ENCODE measurements at places on chromosomes 2 and 18.

DNA sequence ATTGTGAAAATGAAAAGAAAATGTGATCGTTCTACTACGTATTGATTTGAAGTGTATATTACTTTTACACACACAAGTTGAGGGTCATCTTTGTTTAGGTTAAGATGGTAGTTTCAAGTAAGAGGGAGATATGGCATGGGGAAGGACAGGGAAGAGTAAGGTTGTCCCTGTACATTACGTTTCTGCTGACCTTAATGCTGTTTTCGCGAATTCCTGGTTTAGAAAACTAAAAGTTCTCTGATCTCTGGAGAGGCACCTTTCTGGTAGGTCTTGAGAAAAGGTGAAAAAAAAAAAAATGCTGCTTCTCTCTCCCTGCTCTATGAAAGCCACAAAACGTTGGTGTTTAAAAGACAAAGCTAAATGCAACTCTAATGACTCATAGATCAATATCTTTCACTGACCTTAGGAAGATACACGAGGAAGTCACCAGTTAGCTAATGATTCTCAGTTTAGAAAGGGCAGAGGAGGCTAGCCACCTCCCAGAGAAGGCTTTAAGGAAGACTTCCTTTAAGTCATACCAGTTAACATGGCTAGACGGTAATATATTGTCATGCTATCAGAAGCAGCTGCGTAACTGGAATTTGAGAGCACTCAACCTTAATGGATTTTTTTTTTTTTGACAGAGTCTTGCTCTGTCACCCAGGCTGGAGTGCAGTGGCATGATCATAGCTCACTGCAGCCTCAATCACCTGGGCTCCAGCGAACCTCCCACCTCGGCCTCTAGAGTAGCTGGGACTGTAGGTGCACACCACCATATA, 13.2 kb downstream of the TXNDC2 start:
- peak; percentile 12 for DNase-seq

GRCh38 chr18:50424877-50425690, 50.2 kb downstream of the SKA1 start:
- no peak for DNase-seq

DNA sequence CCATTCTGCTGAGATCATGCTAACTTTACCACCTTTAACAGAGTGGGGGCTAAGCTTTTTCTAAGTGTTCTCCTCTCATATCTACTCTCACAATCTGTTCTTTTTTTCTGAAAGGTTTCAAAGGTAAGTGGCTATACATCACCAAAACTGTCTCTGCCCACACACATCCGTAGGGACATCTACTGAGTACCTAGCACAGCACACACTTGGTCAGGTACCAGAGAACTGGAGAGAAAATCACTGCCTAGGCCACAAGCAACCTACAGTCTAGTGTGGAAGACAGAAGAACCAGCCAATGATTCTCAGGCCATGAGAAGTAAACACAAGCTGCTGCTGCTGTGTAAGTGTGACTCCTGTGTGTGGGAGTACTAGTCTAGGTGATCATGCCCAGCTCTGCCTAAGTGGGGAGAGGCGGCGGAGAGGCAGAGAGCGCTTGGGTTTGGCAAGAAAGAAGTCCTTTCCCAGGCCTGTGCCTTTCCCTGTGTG, 176.1 kb upstream of the ZFP36L2 start:
- no peak for DNase-seq

DNA sequence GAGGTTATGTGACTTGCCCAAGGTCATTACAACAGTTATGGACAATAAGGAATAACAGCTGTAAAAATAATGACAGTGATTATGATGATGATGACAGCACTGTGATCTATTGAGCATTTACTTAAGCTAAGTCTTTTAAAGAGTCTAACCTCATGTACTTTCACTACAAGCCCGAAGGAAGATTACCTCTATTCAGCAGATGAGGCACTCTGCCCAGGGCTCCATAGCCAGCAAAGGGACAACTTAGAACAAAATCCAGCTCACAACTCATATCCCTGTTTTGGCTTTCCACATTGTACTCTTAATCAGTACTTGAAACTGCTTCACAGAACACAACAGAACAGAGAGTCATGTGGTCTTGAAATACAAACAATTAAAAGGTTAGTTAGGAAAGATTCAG, 290.2 kb downstream of the ZNF385B start:
- DNase-seq = no peak

DNA sequence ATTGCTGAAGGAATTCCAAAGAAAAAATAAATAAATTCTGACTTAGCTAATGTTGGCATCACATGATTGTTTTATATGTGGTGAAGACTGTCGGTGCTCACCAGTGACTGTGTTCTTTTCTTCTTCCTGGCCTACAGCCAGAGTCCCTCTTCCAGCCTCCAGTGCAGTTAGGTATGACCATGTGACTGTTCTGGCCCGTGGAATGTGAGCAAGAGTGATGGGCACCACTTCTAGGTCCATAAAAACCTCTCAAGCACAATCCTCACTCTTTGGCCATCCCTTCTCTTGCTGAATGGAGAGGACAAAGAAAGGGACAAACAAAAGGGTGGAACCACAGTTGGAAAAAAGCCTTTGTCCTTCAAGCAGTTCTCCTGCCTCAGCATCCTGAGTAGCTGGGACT, 39.0 kb upstream of the BMPR2 start:
- DNase-seq = no peak

- DNase-seq = no peak
These were observed 342.4 kb downstream of the INSIG2 start for GRCh38 chr2:118430510-118431164.

DNA sequence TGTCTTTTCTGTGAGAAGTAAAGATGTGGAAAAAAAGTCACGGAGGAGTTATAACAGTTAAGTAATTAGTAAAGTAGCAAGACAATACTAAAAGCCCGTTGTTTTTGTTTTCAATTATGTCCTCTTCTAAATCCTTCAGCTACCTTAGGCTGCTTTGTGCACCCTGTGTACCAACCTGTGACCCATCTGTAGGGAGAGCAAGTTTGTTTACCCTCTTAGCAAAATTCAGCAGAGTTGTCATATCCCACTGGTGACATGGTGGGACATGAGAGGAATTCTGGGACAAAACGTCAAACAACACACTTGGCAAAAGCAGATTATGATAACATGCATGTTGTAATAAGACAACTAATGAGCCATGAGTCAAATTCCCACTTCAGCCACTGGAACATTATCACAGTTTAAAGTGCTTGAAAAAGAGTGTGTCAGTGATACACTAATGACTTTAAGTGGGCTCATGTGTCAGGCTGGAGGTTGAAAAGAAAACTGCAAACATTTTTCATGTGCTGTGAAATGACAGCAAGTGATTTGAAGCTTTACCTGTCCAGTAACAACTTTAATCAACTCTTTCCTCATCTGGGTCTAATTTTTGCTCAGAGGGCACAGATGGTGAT, 392.8 kb upstream of the ACVR2A start:
- no peak for DNase-seq

DNA sequence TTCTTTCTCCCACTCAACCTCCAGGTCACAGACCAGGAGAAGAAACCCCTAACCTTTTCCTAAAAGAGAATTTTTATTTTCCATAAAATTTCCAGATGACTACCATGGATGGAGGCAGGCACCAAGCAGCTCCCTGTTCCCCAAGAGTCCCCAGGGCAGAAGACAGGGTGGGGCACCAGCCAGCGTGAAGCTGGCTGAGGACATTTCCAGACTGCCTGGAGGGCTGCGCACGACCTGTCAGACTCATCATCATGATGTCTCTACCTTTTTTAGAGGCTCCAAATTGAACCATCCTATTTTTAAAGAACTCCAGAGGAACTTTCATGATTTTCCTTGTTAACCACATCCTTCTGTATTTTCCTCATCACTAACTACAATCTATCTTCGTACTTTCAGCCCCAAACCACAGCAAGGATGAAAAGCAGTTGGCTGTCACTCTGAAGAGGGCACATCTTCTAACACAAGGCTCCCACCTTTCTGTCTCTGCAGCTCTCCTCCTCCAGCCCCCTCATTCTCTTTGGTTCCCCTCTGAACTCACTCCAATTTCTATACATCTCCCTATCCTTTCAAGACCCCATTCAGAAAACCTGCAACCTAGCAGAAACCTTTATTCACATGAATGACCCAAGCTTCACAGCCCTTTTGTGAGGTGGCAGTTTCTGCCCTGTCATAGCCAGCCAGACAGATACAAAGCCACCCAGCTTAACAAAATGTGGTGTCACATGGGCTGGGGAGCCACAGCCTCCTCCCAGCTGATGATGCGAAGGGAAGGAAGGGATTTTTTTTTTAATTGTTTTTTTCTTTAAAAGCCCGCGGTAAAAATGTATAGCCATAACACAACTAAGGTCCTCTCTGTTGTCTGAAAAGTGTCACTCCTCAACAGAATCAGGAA, 11.1 kb downstream of the AMMECR1L start:
- DNase-seq = no peak

- DNase-seq = no peak
These were observed 253.6 kb downstream of the EPHA4 start for GRCh38 chr2:221318376-221319130.

- DNase-seq = no peak
These were observed 511.1 kb upstream of the ID2 start for GRCh38 chr2:8170552-8171327.

DNA sequence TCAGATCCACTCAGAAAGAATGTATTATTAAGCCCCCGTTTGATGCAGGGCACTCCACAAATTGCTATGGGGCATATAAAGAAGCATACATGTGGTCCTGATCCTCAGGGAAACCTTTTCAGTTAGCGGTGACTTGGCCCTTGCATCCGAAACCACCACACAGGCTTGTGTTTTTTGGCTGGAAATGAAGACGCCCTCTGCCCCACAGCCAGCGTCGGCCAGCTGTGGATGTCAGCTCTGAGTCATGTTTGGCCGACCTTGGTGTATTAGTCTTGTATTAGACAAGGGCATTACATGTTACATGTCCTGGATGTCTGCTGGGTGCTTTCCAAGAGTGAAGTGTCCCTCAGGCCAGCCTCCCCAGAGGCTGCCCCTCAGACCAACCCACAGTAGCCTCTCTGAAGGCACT, 107.6 kb upstream of the MAP3K20 start:
- DNase-seq = no peak

- DNase-seq = no peak
These were observed 28.6 kb downstream of the KCMF1 start for GRCh38 chr2:84999553-84999955.

DNA sequence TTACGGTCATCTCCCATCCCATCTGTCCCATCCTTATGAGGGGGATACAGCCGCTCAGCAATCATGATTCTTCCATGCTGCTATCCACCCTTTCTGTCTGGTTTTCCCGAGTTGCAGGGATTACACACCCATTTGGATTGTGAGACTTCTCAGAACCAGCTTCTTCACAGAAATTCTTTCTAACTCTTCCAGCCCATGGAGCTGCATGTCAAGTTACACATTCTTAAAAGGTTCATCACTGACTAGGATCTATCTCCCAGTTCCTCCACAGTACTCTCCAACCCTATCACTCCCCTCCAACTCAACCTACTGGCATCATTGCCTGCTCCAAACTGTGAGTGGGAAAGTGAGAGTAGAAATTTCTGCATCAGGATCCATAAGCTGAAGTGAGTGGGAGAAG, 558.2 kb upstream of the TNP1 start:
- DNase-seq = no peak

- no peak for DNase-seq
These were observed 45.6 kb downstream of the ONECUT2 start for GRCh38 chr18:57480733-57481132.

GRCh38 chr2:122186761-122187222, 431.3 kb downstream of the TSN start:
- DNase-seq = no peak

GRCh38 chr18:21074336-21075323, 37.0 kb downstream of the ROCK1 start:
- DNase-seq = no peak

DNA sequence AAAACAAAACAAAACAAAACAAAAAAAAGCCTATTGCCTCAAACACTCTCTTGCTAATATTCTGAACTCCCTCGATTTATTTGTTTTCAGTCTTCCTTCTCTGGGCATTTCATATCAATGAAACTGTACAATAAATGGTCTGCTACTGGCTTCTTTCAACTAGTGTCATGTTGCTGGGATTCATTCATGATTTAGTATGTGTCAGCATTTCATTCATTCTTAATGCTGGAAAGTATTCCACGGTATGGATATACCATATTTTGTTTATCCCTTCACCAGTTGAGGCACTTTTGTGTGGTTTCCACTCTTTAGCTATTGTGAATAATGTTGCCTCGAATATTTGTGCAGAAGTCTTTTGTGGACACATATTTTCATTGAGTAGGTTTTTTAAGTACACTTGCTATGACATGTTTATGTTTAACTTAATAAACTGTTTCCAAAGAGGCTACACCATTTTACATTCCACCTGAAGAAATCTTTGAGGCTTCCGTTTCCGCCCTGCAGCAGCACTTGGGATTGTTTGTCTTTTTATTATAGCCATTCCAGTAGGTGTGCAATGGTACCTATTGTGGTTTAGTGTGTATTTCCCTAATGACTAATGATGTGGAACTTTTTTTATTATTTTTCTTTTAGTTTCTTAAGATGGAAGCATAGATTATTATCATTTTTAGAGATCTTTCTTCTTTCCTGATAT, 543.6 kb upstream of the SOX11 start:
- no peak for DNase-seq

Data from NCI-H187 (cell line).